ENCODE measurements at places on chromosomes 6 and 20.

DNA sequence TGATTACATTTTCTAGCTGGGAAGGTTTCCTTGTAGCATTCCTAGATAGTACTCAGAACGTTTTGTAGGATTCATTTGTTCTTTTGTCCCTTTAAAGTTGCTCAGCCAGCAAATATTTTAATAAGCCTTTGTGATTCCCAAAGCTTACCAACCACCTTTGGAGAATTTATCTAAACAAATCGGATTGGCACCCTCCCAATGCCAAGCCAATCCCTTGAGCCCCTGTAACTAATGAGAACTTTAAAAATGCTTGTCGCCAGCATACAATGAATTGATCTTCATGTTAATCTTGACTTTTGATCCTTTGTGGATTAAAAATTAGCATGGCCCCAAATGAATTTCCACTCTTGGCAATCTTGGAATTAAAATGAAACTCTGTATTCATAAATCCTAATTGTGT lies 559.5 kb downstream of the UTRN start:
- DNase-seq = no peak

GRCh38 chr6:18101271-18101670 lies 21.2 kb downstream of the NHLRC1 start:
- peak; percentile 43 for DNase-seq

DNA sequence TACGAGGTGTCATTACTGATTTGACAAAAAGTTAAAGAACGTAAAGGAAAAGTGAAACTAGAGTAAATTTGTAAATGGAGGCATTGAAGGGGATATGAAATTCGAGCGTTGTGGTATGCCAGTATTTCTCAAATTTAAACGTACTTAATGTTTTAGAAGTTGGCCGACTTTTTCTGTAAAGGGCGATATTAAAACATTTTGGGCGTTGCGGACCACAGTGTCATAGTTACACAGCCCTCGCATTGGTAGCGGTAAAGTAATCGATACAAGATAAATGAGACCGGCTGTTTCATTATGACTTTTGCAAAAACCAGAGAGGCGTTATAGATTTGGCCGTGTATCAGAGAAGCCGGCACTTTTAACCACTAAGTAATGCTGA lies 39.6 kb downstream of the OR2B2 start:
- no peak for DNase-seq

DNA sequence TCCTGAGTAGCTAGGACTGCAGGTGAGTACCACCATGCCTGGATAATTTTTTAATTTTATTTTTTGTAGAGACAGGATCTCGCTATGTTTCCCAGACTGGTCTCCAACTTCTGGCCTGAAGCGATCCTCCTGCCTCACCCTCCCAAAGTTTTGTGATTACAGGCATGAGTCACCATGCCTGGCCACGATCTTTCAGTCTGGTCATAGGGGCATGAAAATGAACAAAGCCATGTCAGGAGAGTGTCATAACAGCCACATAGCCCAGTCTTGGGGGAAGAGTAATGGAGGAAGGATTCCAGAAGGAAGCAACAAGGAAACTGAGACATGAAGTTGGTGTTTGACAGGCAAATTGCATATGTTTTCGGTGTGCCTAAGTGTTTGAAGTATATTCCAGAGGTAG lies 17.0 kb upstream of the SNX3 start:
- DNase-seq = no peak

DNA sequence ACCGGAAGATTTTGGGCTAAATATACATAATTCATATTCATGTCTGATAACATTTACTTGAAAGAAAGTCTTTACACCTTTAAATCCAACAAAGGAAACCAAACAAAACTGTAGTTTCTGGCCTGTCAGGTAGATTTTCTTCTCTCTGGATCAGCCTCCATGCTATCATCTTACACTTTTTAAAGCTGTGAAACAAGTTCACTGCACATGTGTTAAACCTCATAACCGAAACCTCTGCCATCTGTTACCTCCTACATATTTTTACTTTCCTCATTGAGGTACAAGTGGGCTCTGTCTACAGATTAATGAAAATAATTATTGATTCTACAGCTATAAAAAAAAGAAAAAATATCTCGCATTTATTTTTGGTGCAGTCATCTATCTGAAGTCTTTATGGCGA lies 149.9 kb downstream of the RALGAPA2 start:
- no peak for DNase-seq

DNA sequence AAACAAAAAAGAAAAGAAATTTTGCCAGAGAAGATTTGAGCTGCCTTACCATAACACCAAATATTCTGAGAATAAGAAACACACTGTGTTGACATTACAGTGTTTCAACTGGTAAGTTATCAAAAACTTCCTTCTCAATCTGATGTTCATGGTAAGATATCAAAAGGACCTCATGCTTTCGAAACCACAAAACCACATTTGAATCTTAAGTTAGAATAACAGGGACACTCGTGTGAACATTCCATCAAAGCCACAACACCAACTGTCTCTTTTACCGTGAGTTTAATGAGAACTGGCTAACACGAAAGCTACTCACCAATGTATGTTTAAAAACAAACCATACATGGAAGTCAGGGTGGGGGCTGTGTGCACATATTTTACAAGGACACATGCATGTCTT lies 73.0 kb upstream of the OPRM1 start:
- peak; percentile 40 for DNase-seq
